Ovary (tissue), 10 donors: ENCODE measurements at places on chromosomes 6 and 20. TPM values are rescaled to one million over a fixed set of nuclear protein-coding genes. Genes with fewer than 3 reads are reported as not detected.

The FHL5 gene
- total RNA-seq: 8.6 TPM

The ABRACL gene
- 21.9 TPM for total RNA-seq

The LCA5 gene
- 9.4 TPM for total RNA-seq

The WFDC9 gene
- not detected for total RNA-seq

The DCDC2 gene
- total RNA-seq: 1.6 TPM

The VSTM2L gene
- total RNA-seq: not detected

The DYNLT1 gene
- 115 TPM for total RNA-seq

- no peak overlapping the region for H3K4me3 ChIP-seq
- no peaks in the 10 kb centered on the region for H3K36me3 ChIP-seq
Measured at GRCh38 chr6:136992113-136992512, 52.7 kb downstream of the IL20RA start.

DNA sequence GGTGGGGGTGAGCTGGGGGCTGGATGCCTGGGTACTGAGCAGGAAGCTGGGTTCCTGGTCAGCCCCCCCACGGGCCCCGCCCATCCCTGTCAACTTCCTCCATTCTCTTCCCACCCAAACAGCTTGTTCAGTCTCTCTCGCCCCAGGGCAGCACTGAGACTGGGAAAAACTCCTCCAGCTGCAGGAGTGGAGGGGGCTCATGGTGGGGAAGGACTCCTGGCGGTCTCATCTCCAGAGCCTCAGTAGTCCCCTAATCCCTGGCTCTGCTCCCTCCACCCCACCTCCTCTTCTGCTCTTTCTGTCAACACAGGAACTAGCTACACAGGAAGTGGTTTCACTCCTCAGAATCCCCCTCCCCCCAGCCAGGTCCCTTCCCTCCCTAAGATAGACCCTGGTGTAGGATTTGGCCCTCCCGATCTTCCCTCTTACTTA lies at the start of gene GPSM3:
Gene GPSM3 (minus strand): TSS at position 36 of the 432 bp plus-strand sequence. CDS start 130 bp downstream, outside the sequence.
- no peak within 1 kb of the TSS for H3K27ac ChIP-seq
- peaks cover 8% of the 10 kb centered on the region for H3K4me1 ChIP-seq
- H3K36me3 ChIP-seq: no peaks in the 10 kb centered on the region
- no peak within 1 kb of the TSS for H3K4me3 ChIP-seq

- no peak overlapping the region for H3K4me3 ChIP-seq
- H3K27me3 ChIP-seq: no peaks in the 10 kb centered on the region
- no peaks in the 10 kb centered on the region for H3K36me3 ChIP-seq
- DNase-seq: no peak
- no peak overlapping the region for H3K27ac ChIP-seq
Measured at GRCh38 chr6:6439778-6440177, 119.3 kb upstream of the F13A1 start.

GRCh38 chr6:89260832-89261231 lies 43.7 kb upstream of the GABRR1 start:
- no peak for DNase-seq
- H3K4me1 ChIP-seq: no peaks in the 10 kb centered on the region
- no peaks in the 10 kb centered on the region for H3K36me3 ChIP-seq
- no peaks in the 10 kb centered on the region for H3K27me3 ChIP-seq

DNA sequence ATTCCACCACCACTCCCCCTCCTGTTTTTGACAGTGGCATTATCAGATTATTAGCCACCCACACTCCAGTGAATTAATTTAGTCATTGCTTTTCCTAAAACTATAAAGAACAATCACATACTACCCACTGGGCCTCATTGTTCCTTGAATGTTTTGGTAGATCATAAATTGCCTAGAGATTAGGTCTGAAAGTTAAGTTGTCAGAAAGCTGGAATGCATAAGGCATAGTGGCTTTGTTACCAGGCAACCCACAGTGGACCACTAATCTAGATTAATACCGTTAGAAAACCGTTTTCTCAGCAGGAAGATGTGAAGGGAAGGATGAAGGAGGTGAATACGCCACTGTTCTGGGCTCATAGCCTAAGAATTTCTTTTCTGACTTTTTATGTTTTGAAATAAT lies 75.6 kb downstream of the SAMD3 start:
- no peak overlapping the region for H3K27ac ChIP-seq
- no peaks in the 10 kb centered on the region for H3K4me1 ChIP-seq
- no peak for DNase-seq
- H3K27me3 ChIP-seq: no peaks in the 10 kb centered on the region

DNA sequence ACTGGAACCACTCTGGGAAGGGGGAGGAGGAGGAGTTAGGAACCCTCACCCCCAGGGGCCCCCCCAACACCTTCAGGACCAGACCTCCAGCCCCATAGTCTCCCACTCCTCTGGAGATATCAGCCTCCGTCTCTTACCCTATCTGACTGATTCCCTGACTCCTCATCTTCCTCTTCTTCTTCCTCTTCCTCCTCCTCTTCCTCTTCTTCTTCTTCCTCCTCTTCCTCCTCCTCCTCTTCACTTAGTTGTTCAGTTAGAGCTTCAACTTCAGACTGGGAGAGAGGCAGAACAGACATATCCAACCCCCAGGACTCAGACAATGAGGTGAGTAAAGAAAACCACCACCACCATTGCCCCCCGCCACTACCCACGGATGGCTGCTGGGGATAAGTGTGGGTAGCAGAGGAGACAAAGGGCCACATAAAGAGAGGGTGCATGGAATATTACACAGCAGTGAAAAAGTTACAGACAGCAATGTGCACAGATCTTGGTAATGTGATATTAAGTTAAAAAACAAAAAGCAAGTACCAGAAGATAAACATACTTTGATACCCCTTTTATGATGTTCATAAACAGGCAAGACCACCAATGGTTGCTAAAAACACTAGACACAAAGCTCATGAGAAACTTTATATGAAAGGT lies 8.0 kb downstream of the EHMT2 start:
- no peak overlapping the region for H3K4me3 ChIP-seq
- no peak for DNase-seq
- H3K27ac ChIP-seq: no peak overlapping the region

DNA sequence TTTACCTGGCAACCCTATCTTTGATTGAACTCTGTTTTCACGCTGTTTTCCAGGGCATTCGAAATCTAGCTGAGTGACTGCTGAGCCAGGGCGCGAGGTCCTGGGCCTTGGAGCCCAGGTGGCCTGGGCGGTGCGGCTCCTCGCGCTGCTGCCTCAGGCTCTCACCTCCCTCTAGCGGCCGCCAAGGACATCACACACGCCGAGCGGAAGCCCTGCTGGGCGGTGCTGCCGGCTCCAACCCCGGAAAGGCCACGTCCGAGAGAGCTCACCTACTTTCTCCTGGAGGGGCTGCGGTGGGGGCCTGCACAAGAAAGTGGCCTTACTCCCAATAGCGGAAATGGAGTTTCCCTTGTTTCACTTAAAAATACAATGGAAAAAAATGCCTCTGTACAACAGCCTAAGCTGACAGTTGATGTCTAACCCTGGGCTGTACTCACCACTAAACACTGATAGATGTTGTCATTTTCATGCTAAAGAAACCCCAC lies 77.7 kb downstream of the ELOVL4 start:
- H3K27ac ChIP-seq: no peak overlapping the region
- no peaks in the 10 kb centered on the region for H3K36me3 ChIP-seq
- H3K4me3 ChIP-seq: no peak overlapping the region
- H3K4me1 ChIP-seq: peaks cover 5% of the 10 kb centered on the region

- no peak overlapping the region for H3K4me3 ChIP-seq
- H3K27me3 ChIP-seq: no peaks in the 10 kb centered on the region
- H3K36me3 ChIP-seq: no peaks in the 10 kb centered on the region
- H3K4me1 ChIP-seq: no peaks in the 10 kb centered on the region
Measured at GRCh38 chr6:139666284-139666683, 291.8 kb upstream of the CITED2 start.

GRCh38 chr6:110250058-110250457 lies 69.8 kb downstream of the CDC40 start:
- no peak for DNase-seq
- H3K4me3 ChIP-seq: no peak overlapping the region
- no peaks in the 10 kb centered on the region for H3K36me3 ChIP-seq
- H3K27ac ChIP-seq: no peak overlapping the region

- H3K36me3 ChIP-seq: no peaks in the 10 kb centered on the region
- H3K27me3 ChIP-seq: no peaks in the 10 kb centered on the region
- no peaks in the 10 kb centered on the region for H3K4me1 ChIP-seq
- no peak overlapping the region for H3K27ac ChIP-seq
- H3K4me3 ChIP-seq: no peak overlapping the region
Measured at GRCh38 chr20:25286917-25287316, 39.0 kb downstream of the PYGB start.
